Stimulated activated CD8-positive, alpha-beta memory T cell treated with anti-CD3 and anti-CD28 coated beads, Interleukin-4, amount 100 ng/mL, for 24 hours (primary cell): ENCODE measurements at places on chromosomes 11 and 22.
A peak's percentile ranks its signal among the peaks of the same experiment; 100 is the strongest.

- DNase-seq = no peak
These were observed 27.6 kb downstream of the SLC6A5 start for GRCh38 chr11:20627026-20627425.

DNA sequence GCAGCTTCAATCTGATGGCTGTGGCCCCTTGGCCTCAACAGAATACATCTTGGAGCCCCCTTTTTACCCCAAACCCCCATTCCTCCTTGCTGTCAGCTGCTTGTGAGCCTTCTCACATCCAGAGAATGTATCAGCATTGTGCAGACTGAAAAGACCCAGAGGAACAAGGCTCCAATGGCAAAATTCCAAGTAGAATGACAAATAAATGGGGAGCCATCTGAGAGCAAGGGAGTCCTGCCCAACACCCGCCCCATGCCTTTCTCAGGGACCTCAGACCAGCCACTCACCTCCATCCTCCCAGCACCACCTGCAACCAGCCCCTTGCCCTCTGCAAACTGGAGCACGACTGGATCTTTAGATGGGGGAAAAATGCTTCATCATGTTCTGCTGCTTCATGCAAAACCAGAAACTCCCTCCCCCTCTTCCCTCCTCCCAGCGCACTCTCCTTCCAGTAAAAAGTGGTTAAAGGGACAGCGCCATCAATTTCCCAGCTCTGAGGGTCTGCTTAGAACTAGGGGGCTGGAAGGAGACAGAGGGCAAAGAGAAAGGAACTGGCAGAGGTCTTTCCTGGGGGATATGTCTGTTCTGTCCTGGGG is 2.2 kb upstream of the NEFH start:
- no peak for DNase-seq

- no peak for DNase-seq
These were observed at the start of gene GAB4 for GRCh38 chr22:17007852-17008731. TSS of gene GAB4 (minus strand) at chr22:17008222. CDS start at chr22:17008114, 108 bp downstream.

DNA sequence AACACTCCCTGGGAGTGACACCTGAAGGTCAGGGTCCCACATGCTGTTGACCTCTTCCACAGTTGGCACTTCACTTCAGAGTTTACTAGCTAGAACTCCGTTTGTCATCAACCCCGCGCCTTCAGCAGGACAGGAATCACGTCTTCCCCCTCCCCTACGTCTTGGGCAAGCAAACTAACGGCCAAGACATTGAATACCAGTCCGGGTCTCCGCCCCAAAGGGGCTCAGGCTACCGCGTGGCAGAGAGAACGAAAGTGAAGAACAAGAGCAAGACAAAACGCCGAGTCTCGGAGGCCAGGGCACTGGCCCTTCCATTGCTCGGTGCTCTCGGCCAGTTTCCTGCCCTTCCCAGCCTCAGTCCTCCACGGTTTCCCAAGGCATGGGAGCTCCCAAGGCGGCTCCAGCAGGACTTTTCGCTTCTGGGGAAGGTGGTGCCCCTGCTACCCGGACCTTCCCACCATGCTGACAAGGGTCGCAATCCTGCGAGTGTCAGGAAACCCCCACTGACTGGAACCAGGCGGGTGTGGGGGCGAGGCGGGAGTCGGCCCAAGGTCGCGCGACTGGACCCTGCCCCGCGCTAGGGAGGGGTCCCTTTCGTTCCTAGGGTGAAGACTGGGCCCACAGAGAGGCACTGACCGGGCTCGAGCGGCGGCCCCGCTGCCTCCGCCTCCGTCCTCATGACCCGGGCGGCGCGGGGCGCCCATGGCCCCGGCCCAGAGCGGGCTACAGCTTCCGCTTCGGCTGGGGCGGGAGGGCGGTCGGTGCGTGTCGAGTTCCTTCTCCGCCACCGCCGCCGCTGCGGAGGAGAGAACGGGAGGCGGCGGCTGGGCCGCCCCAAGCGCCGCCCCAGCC is at the start of gene GUCD1:
Gene GUCD1, minus strand, starts transcription at position 826 of the 852 bp plus-strand sequence. Its CDS starts 147 bp downstream, at position 679.
- DNase-seq = peak; percentile 5

DNA sequence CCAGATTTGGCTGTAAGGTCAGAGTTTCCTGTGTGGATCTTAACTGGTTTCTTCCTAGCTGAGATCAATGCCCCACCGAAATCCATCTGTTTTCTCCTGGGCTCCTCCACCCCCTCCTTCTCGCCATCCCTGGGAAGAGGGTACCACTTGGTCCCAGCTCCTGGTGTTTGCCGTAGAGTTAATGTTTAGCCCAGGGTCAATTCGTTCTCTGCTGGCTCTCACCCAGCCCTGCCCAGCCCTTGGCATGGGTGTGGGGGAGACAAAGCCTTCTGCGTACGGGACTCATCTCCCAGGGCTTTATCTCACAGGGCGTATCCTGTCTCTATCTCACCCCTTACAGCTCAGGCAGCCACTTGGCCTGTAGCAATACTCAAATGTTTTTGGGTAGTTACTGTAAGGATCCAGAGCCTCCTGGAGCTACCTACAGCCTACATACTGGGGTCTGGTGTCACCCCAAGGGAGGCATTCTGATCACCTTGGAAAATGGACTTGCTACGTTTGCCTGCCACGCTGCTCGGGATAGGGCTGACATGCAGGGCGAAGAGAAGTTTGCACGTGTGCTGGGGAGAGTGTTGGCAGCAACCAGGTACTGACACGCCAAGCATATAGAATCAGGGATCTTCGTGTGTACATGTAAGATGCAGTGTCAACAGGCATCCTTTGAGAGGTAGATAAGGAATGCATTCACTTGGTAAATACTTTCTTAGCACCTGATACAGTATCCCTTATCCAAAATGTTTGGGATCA is 66.1 kb downstream of the SCN3B start:
- DNase-seq = no peak

DNA sequence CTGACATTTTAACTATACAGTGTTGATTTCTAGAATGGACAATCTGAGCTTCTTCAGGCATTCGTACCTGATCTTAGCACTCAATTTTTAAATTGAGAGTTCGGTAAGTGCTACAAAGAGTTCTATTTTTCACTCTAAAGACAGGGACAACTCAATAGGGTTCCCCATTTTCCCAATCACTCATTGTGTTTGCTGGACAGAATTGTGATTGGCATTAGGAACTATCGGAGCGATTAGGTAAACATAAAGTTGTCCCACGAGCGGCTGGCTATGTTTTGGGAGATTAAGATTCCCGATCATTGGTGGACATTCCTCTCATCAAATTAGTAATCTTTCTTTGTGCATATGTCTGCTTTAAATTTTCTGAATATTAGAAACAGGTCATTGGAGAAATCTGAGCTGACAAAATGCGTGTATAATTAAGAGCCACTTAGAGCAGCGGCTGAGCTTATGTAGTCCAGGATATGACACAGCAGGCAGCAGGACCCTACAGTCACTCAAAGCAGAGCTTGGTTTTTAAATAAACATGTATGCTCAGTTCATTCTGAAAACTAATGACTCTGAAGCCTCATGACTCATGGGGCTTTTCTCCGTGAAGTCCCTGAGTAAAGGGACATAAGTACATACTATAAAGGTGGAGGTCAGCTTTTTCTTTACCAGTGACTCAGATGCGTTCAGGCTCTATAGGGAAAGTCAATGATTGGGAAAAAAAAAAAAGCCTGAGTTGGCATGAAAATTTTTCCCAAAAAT is 109.4 kb downstream of the GRIA4 start:
- DNase-seq = no peak

GRCh38 chr11:76313271-76313670 is 67.7 kb downstream of the THAP12 start:
- no peak for DNase-seq

DNA sequence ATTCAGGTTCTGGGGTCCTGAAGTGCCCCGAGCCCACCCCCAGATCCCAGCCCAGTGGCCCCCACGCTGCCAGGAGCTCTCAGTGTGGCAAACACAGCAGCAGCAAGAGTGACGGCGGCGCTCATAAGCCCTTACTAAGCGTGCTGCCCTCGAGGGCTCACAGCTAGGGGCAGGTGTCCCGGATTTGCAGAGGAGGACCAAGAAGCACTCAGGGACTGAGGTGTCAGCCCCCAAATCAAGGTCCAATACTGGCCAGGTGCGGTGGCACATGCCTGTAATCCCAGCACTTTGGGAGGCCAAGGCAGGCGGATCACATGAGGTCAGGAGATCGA is 25.4 kb downstream of the CELSR1 start:
- no peak for DNase-seq

GRCh38 chr11:64268893-64269539 is 15.4 kb downstream of the BAD start:
- peak; percentile 35 for DNase-seq

- no peak for DNase-seq
These were observed 79.8 kb downstream of the CLPB start for GRCh38 chr11:72354356-72355115.

DNA sequence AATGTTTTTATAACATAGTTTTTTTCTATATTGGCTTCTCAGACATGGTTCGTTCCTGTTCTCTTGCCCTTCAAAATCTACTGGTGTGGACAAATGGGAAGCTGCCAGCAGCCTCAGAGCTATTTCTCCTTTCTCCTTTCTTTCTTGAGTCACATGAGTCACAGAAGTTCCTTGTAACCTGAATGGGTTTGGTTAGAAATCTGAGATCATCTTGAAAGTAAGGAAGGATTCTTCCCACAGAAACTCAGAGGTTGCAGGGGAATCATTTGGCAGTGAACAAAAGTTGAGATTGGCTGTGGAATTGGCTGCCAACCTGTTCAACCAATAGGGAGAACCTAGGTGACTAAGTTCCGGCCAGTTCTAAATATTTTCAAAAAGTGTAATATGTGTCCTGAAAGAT is 12.5 kb downstream of the PLET1 start:
- DNase-seq = no peak

DNA sequence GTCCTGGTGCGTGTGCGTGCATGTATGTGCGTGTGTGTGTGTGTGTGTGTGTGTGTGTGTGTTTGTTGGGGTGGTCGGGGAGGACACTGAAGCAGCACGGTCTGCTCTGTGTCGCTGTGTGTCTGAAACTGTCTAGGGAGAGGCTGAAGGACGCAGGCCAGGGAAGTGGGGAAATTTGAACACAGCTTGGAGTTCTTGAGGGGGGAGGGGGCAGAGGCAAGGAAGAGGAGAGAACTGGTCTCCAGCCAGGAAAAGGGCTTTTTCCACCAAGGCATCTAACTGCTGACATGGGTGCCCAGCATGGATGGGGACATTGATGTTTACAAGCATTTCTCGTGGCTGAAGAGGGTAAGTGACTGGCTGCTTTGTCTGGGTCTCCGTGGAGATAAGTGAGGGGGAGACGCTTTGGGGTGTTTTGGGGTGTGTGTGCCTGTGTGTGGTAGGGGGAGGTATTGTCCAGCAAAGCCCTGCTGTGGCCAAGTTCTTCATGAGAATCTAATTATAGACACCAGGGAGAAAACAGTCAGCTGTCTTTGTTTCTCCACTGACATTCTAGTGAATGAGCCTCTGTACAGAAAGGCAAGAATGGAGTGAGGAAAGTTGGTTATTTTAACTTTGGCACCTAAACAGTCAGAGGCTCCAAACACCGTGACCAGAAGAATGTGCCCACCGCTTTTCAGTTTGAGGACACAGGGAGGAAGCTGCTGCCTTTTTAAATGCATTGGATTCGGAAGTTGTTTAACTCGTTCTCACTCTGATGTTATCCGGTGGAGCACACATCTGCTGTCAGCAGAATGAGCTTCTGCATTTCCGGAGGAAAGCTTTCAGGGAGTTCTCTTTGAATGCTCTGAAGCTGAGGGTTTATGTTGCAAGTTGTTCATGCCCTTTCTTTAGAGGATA is 63.7 kb downstream of the PPFIBP2 start:
- DNase-seq = no peak

GRCh38 chr11:122202161-122202950 is 86.3 kb upstream of the BLID start:
- DNase-seq = no peak

DNA sequence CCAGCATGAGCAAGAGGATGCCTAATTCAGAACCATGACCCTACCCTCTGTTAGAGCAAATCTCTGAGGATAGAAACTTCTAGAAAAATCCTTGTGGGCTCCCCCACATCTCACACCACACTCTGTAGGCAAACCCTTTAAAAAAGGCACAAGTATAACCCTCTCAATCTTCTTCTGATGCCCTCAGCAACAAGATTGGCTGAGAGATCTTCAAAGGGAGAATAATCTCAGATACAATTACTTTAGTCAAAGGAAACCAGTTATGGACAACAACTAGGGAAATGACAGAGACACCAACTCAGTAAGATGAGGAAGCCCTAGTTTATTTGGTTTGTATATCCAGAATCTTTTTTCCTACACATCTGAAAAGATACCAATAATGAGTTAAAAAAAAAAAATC is 49.2 kb downstream of the LIF start:
- DNase-seq = no peak

GRCh38 chr11:33256031-33256812 is 959 bp upstream of the HIPK3 start:
- no peak for DNase-seq

- no peak for DNase-seq
These were observed 198.3 kb upstream of the PGR start for GRCh38 chr11:101327908-101328307.

DNA sequence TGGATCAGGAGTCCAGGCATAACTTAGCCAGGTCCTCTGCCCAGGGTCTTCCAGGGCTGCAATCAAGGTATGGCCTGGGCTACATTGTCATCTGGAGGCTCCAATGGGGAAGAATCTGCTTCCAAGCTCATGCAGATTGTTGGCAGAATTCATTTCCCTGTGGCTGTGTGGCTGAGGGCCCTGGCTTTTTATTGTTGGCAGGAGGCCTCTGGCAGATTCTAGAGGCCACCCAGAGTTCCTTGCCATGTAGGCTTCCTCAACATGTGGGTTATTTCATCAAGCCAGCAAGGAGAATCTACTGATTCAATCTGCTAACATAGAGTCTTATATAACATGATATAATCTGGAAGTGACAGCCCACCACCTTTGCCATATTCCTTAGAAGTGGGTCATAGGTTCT is 16.4 kb upstream of the EP300 start:
- DNase-seq = no peak

DNA sequence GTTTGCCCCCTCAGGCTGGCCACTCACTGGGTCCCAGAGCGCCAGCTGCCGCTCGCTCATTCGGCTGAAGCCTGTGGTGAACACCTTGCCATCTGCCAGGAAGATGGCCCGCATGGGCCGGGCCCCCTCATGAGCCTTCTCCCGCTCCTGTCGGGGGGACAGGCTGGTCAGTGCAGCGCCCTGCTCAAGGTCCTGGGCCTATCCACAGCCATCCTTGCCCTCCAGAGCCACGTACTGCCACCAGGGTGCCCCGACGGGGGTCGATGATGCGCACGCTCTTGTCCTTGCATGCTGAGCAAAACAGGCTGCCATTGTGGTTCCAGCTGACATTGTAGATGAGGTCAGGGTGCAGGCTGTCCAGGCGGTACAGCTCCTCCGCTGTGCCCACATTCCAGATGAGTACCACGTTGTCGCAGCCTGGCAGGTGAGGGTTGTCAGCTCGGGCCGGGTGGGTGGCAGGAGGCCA is 2.1 kb downstream of the CORO1B start:
- DNase-seq = no peak
